Common myeloid progenitor, CD34-positive (primary cell): ENCODE measurements at places on chromosomes 2 and 18.

- DNase-seq, result no peak
Observed at GRCh38 chr2:84641021-84641420, 124.7 kb downstream of the DNAH6 start.

DNA sequence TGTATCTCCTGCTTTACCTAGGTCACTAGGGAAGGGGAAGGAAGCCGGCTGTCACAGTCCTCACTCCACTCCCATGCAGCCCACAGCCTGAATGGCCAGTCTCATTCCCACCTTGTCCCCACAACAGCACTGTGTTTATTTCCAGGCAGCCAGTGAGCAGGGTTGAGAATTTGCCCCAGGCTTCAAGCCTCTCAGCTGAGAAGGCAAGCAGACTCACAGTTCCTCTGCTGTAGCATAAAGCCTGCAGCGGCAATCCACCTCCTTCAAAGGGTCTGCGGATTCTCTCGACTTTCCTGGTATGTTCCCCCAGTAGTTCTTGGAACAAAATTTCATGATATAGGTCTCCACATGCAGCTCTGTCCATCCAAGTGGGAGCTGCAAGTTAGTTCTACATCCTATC lies 262.9 kb upstream of the GULP1 start:
- no peak for DNase-seq

DNA sequence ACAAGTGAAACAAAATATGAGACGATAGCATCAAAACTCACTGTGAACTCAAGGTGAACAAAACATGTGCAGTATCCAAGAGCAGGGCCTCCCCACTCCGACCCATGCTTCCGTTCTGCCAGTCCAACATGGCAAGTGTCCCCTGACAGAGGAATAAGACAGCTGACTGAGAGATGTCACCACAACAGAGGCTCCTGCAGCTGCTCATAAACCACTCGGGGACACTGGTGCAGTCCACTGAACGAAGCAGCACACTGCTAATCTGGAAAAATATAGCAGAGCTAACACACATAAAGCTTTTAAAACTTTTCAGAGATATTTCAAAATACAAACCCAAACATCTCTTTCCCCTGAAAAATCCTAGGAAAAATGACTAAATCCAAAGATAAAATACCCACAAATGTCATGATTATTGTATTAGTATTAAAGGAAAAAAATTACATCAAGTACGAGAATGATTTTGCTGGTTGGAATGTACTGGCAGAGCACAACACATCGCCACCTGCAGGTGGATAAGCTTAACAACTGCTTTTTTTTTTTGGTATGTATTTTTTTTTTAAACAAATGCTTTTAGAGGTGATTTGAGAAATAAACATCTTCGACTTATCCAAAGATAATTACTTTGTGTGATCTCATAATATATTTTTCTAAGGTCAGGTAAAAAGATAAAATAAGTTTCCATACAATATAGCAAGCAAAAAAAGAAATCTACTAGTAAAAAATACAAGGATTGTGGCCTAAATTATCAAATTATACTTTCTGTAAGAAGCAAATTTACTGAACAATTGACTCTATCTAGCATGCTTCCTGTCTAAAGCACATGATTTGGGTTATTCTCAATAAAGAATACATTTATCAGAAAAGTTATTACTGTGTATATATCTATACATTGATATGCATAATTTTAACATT lies 18.6 kb downstream of the THADA start:
- peak; percentile 85 for DNase-seq

DNA sequence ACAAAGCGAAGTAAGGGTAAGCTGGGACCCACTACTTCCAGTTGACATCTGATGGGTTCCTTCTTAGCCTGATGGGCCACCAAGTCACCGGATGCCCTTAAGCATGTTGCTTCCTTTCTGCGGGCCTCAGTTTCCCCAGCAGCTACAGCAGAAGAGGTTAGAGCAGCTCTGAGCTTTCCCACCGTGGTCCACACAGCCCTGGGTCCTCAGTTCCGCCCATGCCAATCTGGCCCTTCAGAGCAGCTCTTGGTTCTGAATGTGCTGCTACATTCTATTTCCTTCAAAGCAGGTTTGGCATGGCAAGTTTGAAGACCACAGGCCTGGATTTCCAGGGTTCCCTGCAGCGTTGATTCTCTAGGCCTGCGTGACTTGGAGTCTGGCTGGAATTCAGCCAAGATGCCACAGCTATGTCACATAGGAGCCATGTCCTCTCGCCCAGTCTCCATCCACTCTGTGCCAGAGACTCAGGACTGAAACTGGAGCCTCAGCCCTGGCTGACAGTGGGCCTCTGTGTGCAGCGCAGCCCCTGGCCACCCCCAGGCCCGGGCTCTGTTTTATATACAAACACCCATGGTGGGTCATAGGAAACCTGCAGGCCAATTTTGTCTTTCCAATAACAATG lies 79.6 kb downstream of the TFCP2L1 start:
- DNase-seq, result no peak

DNA sequence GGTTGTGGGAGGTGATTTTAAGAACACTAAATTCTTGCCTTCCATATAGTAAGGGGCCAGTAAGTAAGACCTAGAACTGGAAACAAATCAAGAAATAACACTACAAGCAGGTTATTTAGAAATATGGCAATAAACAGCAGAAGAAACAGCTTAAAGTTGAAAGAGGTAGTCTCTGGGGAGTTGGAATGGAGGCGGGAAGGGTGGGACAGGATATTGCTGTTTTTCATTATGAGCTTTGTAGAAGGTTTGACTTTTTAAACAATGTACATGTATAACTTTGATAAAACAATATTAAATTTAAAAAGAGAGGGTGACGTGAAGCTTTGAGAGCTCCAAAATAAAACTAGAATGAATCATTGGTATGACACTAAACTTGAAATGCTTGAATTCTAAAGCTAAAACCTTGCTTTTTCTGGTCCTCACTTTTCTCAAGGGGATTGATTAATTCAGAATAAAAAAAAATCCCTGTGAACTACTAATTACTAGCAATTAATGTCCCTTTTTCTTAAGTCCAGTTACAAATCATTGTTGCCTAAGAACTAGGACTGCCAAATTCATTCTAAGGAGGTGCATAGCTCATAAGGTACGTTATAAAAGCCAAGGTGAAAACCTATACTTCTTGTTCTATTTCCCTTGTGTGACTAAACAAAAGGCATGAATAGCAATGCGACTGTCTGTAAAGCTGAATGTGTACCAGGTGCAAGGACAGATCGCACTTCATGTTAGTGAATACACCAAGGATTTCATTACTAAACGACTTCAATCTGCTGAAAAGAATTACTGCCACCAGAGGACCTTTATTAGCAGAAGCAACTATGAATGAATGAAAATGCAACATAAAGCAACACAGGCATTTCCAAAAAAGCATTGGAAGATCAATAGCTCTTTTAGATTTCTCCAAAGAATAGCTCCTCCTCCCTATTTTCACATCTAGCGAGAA lies 177.5 kb downstream of the RBM43 start:
- no peak for DNase-seq

DNA sequence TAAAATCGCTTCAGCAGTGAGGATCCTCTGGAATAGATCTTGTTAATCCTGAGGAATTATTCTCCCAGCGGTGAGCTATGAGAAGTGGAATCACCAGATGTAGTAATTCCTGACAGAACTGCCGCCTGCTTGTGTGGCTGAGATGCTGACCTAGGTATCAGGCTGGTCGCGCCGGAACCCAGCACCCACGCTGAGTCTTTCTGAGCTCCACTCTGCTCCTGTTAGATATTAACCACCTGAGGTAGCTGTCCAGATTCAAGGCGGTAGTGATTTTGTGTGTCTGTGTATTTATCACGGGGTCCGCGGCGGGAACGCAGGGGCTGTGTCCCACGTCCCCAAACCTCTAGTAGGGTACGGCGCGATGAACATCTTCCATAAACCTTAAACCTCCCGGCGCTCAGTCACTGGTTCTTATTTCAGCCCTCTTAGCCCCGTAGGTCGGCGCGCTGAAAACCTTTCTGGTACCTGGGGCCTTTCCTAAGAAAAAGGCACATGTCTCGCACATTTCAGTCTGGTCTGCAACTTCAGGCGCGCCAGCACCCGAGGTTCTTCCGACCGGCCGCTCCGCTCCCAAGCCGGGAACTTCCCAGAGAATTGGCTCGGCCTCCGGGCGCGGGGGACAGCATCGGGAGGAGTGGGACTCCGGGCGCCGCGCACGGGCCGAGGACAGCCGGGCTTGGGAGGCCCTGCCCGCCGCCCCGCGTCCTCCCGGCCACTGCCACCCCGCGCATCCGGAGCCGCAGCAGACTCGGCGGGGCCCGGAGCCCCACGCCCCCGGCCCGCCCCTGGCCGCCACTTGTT lies 542 bp upstream of the CNNM3 start:
- DNase-seq, result peak; percentile 21

- no peak for DNase-seq
Observed at GRCh38 chr2:88067598-88067997, at the start of gene SMYD1. TSS of gene SMYD1 (plus strand) at chr2:88067825. CDS start at chr2:88067865, 40 bp downstream.

- DNase-seq, result no peak
Observed at GRCh38 chr2:155030296-155030695, 331.8 kb downstream of the KCNJ3 start.

GRCh38 chr2:54954705-54955357 lies 95.4 kb downstream of the RTN4 start:
- DNase-seq, result no peak

DNA sequence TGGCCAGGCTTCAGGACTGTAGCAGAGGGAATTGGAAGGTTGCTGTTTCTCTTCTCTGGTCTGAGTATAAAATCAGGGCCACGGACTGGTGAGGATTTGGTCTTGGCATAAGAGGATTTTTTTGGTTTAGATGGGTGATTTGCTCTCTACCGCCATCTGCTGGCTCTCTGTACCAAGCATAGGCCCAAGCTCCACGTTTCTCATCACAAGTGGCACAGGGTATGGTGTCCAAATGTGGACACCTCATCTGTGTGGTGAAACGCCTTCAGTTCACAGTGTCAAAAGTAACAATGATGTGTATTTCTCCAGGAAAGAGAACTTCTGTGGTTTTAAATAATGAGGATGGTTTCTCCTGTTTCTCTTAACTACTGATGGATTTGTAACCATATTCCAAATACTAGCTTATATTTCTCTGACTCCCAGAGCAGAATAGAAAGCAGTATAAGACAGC lies 115.1 kb downstream of the EML6 start:
- DNase-seq, result peak; percentile 83

DNA sequence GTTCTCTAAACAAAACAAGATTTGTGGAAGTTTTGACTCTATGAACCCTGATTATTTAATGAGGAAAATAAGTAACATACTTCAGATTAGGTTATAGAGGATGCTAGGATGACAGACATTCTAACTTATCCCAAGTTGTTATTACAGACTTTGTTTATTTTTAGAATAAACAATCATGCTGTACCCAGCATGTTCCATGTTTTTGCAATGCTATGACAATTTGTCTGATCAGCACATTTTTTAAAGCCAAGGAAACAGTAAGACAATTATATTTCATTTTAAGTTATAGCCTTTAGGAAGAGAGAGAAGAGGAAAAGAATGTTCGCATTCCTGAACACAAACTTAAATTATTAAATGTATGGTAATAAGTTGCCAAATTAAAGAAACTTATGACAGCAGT lies 119.8 kb downstream of the KYNU start:
- DNase-seq, result no peak

- DNase-seq, result no peak
Observed at GRCh38 chr2:120299561-120299960, 46.4 kb upstream of the INHBB start.

DNA sequence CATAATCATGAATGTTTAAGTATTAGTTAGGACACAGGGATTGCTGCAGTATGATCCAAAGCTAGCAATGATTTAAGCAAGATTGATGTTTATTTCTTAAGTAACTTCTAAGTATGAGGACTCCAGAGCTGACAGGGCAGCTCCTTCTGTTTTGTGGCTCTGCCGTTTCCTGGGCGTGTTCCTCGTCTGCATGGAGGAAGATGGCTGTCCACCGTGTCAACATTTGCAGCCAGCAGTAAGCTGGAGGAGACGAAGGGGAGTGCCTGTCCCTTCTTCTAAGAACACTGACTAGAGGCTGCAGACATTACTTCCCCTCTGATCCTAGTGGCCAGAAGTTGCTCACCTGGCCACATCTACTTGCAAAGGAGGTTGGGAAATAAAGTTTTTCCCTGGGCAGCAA lies 144.1 kb downstream of the MYO1B start:
- DNase-seq, result no peak

GRCh38 chr2:128008074-128008672 lies 19.7 kb downstream of the SAP130 start:
- no peak for DNase-seq

DNA sequence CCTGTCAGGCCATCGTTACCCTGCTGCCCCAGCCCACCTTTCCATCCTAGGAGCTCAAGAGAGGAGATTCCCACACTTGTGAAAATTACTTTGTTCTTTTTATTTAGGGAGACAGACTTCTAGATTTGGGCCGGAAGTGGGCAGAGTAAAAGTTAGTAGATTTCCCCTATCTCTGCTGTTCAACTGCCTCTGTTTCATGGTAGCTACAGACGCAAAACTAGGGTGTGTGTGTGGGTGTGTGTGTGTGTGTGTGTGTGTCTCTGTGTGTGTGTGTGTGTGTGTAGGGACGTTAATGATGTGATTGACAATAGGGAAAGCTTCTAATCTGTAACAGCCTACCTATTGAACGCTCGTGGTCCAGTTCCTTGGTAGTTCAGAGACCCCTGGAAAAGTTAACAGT lies 438 bp downstream of the PSMA8 start:
- peak; percentile 1 for DNase-seq

- DNase-seq, result no peak
Observed at GRCh38 chr2:178707476-178707875, 99.7 kb downstream of the TTN start.

DNA sequence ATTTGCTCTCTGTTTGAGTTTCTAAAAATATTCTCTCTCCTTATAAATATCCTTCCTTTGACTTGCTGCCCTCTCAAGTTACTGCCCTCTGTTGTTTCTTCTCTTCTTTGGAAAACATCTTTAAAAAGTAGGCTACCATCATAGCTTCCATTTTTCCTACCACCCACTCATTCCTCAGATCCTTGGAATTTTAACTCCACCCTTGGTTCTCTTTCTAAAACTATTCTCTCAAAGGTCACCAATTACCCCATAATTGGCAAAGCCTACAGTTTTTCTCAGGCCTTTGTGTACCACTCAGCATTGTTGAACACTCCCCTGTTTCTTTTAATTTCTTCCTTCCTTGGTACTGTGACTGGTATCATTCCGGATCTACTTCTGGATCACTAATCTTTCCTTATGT lies 43.0 kb upstream of the ITGAV start:
- no peak for DNase-seq

DNA sequence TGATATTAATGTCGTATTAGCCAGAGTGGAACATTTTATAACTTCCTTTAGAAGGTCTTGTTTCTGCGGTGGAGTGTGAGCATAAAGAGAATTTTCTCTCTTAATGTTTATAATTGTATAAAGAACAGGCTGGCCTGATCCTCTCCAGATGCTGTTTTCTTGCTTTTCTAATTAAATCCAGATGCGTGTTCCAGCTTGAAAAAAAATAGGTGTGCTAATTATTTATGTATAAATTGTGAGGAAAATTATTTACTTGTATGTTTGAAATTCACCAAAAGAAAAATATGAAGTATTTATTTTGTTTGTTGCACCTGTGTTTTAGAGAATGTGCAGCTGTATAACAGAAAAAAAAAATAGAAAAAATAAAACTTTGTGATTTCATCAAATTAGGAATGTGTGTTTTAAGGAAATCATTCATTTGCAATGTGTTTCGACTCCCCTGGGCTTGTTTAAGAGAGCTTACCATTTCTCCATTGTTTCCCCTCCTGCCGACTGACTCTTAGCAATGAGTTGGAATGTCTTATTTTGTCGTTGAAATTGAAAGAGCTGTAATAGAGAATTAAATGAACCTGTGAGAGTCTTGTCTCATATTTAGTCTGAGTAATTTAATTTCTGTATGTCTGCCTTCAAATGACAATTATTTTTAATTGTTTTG lies 220.1 kb upstream of the NXPH2 start:
- DNase-seq, result no peak
